ENCODE measurements at places on chromosomes 4 and X. TPM values are rescaled to one million over a fixed set of nuclear protein-coding genes. Genes with fewer than 3 reads are reported as not detected.

DNA sequence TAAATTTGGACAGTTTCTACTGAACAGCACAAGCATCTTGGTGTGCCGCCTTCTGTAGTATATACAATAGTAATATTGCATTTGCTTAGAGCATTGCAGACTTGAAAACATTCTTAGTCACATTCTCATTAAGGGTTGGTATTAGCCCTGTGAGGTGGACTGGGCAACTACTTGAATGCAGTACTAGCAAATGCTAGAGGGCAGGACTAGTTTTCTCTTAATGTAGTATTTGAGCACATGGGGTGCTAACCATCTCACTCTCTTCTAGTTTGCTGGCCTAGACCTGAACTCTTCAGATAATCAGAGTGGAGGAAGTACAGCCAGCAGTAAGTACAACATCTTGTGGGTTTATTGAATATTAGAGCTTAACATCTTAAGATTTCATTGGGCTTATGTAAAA, 3.2 kb downstream of the DDX3X start:
- no peak for DNase-seq

DNA sequence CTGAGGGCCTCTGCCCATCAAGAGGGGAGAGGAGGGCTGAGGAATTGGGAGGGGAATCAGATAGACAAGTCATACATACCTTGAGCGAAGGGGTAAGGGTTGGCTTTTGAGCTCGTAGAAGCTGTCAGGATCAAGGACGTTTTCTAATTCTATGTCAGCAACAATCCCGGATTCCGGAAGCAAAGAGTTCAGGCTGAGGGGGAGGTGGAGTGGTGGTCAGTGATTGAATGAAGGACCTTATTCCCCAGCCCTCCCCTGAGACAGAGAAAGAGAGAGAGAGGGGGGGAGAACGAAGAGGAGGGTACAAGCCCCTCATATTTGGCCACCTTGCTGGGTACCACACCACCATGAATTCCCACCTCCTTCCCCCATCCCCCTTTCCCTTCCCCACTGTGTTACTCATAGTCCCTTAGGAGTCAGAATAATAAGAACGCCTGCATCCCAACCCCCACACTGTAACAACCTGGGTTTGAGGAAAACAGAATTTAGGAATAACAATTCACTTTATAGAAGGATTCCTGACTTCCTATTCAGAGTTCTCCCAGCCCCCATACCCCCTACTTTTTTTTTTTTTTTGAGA, 2.7 kb downstream of the TFE3 start:
- no peak for DNase-seq

GRCh38 chr4:83964996-83965541, 429.2 kb downstream of the GPAT3 start:
- DNase-seq = no peak

SUPT20HL2 gene
- total RNA-seq = not detected

PCDH18 gene
- 26.0 TPM for total RNA-seq

BMX gene
- total RNA-seq = 1.2 TPM

DNA sequence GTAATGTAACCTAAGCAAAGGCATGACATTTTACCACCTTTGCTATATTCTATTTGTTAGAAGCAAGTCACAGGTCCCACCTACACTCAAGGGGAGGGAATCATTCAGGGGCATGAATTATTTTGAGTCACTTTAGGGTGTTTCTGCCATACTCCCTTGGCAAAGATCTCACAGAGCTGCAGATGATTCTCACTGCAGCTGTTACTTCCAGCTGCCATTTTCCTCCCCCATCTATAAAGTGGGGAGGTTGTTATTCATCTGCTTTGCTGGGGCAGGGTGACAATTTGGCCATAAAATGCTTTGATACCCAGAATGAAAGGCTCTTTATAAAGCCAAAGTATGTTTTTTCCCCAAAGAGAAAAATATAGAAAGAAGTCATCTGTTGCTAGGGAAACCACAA, 136.5 kb upstream of the SMIM31 start:
- DNase-seq = no peak

GRCh38 chr4:52743444-52744019, 7.7 kb downstream of the ERVMER34-1 start:
- DNase-seq = no peak

GPAT3 gene
- total RNA-seq = not detected

Measured in occipital lobe (tissue), 3 donors.